ENCODE measurements at places on chromosomes 2 and 18.

- DNase-seq, result no peak
Measured at GRCh38 chr18:35826477-35826876, 146.0 kb upstream of the RMP24 start.

DNA sequence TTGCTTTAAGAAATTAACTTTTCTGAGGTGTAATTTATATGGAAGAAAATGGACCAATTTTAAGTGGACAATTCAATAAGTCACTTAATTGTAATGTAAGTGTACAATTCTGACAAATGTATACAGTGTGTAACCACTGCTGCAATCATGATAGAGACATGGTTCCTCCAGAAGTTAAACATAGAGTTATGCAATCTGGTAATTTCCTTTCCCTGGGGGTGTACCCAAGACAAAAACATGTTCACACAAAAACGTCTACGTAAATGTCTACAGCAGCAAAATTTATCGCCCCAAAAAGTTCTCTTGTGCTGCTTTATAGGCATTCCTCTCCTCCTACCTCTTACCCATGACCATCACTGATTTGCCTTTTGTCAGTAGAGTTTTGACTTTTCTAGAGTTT lies 141.5 kb downstream of the AQP4 start:
- DNase-seq, result no peak

- DNase-seq, result no peak
Measured at GRCh38 chr2:64477979-64478378, 24.0 kb downstream of the LGALSL start.

- DNase-seq, result no peak
Measured at GRCh38 chr18:70195014-70195614, 10.4 kb downstream of the RTTN start.

- DNase-seq, result no peak
Measured at GRCh38 chr2:24886691-24887304, 33.2 kb downstream of the ADCY3 start.

DNA sequence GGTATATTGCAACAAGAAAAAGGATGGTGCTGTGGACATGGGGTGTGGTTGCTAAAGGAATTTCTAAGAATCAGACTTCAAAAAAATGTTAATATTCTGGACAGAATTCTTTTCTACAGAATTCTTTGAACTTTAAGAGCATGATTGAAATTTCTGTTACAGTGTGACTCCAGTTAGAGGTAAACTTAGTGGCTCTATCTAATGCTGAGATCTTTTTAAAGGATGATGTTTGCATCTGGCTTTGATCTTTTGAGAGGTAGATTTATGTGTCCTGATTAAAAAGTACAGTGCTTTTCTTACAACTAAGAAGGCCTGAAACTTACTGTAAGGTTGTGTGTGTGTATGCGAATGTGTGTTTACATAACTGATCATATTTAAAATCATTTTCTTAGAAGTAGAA lies 25.4 kb downstream of the NCK2 start:
- DNase-seq, result no peak

DNA sequence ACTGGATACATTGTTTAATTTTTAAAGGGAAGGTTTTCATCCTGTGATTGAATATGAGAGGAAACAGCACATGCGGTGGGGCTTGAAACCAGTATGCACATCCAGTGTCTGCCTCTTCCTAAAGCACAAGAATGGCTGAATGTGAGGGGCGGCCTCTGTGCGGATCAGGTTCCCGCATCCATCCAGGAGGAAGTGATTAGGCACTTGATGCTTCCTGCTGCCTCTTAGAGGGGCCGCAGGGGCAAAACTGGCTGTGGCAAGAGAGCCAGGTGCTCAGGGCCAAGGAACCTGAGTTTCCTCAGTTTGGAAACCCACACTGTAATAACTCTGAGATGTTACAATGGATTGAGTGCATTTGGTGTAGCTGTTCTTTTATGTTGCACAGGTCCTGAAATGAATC lies 48.8 kb downstream of the THNSL2 start:
- DNase-seq, result no peak

GRCh38 chr2:160940699-160941098 lies 219.5 kb upstream of the TANK start:
- peak; percentile 38 for DNase-seq

DNA sequence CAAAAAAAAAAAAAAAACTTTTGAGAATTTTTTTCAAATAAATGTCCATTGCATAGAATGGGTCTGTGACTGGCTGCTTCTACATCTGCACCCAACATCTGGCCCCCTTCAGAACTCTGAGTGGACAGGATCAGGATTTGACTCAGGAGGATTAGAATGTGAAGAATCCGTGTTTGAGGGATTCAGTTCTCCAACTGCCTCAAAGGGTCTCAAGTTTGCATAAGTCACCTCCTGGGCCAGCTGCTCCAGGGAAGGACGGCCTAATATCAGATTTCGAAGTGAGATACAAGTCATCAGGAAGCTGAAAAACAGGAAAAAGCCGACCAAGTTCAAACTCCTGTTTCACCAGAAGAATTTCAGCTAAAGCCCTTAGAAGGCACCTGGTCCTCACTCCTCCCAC lies 10.9 kb downstream of the MAT2A start:
- no peak for DNase-seq

- DNase-seq, result no peak
Measured at GRCh38 chr2:151845884-151846283, 17.7 kb upstream of the ARL5A start.

DNA sequence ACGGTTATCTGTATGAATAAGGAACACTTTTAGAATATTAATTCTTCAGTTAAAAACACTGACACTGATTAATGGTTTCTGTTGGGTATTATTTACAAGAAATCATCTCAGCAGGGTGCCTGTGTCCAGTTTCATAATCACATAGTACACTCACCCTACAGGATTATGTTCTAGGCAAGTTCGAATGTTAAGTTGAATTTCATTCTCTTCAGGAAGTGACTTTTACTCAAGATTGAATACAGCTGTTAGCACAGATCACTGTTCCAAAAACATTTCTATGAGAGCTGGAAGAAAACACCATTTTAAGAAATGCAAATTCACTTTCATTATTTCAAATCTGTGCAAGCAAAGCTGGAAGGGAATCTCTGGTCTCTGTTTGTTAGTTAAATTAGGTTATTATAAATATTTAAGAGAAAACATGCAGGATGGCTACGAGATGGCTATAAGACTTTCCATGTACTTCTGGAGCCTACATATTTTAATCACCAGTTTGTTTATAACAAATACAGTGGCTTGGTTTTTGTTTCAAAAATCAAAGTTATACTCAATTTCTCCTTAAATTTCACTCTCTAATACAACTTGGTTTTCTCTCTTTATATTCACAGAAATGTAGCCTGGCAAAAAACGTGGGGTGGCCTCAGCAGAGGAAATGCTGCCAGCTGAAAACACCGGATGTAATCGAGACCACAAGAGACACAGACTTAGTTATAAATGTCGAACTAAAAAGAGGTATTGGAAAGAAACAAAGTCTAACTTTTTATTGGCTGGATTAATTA lies 65.8 kb downstream of the RBMS1 start:
- DNase-seq, result no peak

GRCh38 chr2:74301262-74301661 lies 42.0 kb downstream of the SLC4A5 start:
- no peak for DNase-seq

- DNase-seq, result no peak
Measured at GRCh38 chr2:134235510-134236144, 18.2 kb upstream of the MGAT5 start.

Measured in DMS153 (cell line).